IPS DF 19.7 (cell line): ENCODE measurements at places on chromosomes 16 and 17.
A peak's percentile ranks its signal among the peaks of the same experiment; 100 is the strongest.

GRCh38 chr16:12276576-12276975, 300.0 kb downstream of the SNX29 start:
- no peak for DNase-seq

DNA sequence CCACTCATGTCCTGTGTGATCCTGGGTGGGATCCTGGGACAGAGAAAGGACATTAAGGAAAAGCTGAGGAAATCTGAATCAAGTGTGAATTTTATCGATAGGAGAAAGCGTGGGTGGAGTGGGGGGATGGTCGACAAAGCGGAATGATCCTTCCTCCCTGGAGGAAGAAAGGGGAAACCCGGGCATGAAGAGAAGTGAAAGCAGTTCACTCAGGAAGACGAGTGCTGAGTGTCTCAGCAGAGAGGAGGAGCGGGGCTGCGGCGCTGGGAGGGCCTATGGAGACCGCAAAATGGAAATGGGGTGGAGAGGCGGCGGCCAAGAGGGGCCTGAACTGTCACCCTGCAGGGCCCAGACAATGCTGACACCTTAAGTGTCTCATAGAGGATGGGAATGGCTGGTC, 8.7 kb downstream of the ZDHHC7 start:
- DNase-seq, result no peak

DNA sequence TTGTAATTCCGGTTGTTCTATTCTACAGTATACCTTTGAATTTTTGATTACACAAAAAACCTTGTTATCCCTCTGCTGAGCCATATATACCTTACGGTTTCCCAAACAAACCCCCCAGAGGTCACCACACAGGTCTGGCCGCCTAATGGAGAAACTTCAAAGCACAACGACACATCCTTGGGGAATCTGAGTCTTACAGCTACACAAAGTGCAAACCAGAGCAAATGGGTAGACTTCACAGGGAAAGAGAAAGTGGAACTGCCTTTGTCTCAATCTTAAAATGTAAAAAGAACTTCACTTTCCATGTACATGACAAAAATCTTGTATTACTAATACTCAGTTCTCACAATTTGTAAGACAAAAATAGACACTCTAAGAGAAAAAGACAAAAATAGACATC, 2.7 kb downstream of the FBXO31 start:
- DNase-seq, result no peak

DNA sequence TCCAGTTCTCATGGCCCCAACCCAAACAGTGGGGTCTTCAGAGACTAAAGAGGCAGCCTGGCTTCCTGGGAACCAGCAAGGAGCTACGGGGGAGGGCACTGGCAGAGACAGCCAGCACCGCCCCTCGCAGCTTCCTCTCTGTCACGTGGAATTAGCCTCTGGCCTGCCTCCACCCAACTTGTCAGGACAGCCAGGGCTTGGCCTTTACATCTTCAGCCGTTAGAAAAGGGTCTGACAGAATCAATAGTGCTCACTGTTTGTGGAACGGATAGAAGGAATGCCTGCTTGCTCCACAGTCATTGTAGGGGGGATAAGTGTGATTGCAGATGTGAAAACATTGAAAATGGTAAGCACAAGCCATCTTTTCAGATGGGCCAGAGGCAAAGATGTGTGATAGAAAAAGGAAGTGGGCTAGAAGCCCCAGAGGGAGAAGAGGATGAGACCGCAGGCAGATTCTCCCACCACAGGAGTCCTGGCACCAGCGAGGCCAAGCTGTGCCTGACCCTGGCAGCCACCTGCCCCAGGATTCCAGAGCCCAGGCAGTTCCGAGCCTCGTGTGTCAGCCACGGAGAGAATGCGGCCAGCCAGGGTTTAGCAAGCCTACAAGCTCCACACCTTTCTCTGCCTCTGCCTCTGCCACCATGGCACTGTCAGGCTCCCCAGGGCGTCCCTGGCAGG, 18.6 kb downstream of the GRIN2C start:
- DNase-seq, result no peak

- DNase-seq, result no peak
These were observed 16.6 kb downstream of the TRPV2 start for GRCh38 chr17:16432017-16432416.

- DNase-seq, result no peak
These were observed 77.7 kb downstream of the SREBF1 start for GRCh38 chr17:17758941-17759563.

GRCh38 chr17:79607940-79608623, 2.8 kb downstream of the RBFOX3 start:
- no peak for DNase-seq

GRCh38 chr16:64092271-64092670, 1029.6 kb downstream of the CDH11 start:
- no peak for DNase-seq

- no peak for DNase-seq
These were observed 13.5 kb downstream of the KCTD2 start for GRCh38 chr17:75060434-75061054.

GRCh38 chr17:43578699-43579565, 32.8 kb upstream of the ETV4 start:
- no peak for DNase-seq

GRCh38 chr16:11491524-11491923, 95.2 kb downstream of the LITAF start:
- DNase-seq, result no peak

GRCh38 chr16:31333686-31334649, 21.0 kb upstream of the ITGAX start:
- DNase-seq, result no peak

DNA sequence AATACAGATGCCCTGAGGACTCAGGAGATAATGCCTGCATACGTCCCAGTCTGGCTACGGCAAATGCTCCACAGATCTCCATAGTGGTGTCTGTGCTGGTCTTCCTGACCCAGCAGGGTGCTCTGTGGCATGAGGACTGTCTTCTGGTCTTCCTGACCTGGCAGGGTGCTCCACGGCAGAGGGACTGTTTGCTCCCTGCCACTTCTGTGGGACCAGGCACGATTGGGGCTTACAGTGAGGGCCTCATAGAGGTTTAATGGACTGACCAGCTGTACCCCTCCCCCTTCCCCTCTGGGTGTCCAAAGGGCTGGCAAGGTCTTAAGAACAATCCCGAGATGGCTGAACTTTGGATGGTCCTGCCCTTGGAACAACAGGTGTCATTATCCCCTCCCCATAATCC, 123.1 kb downstream of the C16orf78 start:
- DNase-seq, result no peak

GRCh38 chr17:44049294-44050060, 17.0 kb downstream of the LSM12 start:
- DNase-seq, result no peak

GRCh38 chr17:21548236-21548635, 144.1 kb upstream of the KCNJ18 start:
- DNase-seq, result no peak

DNA sequence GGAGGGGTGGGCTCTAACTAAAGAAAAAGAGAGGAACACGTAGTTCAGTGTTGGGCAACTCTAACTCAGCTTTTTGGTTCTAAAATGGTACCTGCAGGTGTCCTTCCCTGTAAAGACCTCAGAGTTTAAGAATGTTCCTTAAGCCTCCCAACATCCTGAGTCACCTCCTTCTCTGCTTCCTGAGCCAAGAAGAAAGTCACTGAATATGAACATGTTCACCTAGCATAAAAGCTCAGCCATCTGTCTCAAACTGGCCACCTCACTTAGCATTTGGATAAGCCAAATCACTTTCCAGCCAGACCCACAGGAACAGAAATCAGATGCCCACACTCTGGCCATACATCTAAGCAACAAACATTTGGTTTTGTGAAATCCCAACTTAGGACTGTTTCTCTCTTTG, 3.7 kb downstream of the TMEM98 start:
- no peak for DNase-seq

- DNase-seq, result no peak
These were observed 48.1 kb downstream of the NLK start for GRCh38 chr17:28090551-28090950.

DNA sequence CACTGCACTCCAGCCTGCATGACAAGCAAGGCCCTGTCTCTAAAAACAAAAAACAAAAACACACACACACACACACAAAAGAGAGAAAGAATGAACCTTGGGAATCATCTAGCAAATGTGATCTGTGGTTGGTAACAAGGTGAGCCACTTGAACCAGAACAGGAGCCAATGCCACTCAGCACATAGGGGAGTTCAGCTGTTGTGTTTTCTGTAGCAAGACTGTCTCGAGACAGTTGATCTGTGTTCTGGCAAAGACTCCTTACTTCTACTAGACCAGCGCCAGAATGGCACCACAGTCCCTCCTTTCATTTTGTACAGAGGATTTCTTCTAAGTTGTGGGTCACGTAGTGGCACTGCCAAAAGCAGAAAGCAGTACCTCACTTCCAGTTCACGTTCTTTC, 20.7 kb downstream of the ATP2A1 start:
- DNase-seq, result no peak

DNA sequence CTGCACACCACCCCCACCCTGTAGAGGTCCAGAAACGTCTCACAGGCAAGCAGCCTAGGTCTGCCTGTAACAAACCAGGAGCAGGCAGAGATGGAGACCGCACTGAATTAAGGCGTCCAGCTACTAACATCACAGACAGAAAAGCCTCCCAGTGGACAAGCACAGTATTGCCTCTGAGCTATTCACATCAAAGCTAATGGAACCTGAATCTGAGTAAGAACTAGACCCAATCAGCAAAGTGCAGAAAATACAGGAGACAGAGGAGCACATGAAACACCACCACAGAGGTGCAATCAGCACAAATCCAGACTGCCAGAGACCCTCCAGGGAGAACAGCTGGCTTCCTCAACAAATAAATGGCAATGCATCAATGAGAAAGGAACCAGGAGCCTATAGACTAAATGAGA, 22.2 kb upstream of the PEMT start:
- DNase-seq, result peak; percentile 84

DNA sequence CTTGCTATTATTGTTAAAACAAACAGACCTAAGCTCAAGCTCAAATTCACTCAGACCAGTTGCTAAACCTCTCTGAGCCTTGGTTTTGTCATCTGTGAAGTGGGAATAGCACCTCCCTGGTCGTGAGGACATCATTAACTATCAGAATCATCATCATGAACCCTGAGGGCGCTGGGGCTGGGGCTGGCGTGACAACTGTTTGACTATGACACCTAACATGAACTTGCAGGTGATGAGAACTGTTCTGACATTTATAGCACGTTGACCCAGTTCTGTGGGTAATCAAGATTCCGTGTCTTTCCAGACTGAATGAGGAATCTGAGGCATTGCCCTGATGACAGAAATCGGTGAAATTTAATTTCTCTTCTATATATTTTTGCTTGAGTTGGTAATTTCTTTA, 71.3 kb upstream of the CDH5 start:
- no peak for DNase-seq
